Small intestine (tissue), 16 donors: ENCODE measurements at places on chromosomes 16 and 17. TPM values are rescaled to one million over a fixed set of nuclear protein-coding genes. Genes with fewer than 3 reads are reported as not detected.

DNA sequence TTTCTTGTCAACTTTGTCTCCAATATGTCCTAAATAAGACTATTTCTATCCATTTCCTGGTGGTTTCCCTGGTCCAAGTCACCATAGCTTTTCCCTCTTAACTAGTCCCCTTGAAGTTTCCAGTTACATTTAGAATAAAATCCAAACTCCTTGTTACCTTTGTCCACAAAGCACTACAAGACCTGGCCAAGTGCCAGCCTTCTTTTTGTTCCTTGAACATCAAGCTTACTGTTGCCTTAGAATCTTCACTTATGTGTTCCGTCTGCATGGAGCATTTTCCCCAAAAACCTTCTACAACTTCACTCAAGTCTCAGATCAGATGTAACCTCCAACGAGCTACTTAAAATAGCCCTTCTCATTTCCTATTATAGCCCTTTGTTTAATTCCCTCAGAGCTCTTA lies 101.4 kb downstream of the ITFG1 start:
- DNase-seq: peak; percentile 4
- no peaks in the 10 kb centered on the region for H3K27me3 ChIP-seq
- H3K36me3 ChIP-seq: no peaks in the 10 kb centered on the region
- H3K4me1 ChIP-seq: no peaks in the 10 kb centered on the region

Gene TBC1D3C
- polyA plus RNA-seq: 2.3 TPM

DNA sequence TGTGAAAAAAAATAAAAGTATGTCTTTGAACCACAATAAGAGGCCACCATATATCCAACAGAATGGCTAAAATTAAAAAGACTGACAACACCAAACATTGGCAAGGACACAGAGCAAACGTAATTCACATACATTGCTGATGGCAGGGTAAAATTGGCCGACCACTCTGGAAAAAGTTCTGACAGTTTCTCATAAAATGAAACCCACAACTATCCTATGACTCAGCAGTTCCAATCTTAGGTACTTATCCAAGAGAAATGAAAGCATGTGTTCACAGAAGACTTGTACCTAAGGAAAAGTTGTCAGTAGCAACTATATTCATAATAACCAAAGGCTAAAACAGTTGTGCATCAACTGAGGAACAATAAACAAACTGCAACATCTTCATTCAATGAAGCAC lies 357.3 kb upstream of the XYLT1 start:
- no peak for DNase-seq
- no peak overlapping the region for H3K27ac ChIP-seq
- H3K4me1 ChIP-seq: no peaks in the 10 kb centered on the region
- no peaks in the 10 kb centered on the region for H3K27me3 ChIP-seq
- H3K36me3 ChIP-seq: no peaks in the 10 kb centered on the region

Gene HOXB5
- 5.8 TPM for polyA plus RNA-seq

DNA sequence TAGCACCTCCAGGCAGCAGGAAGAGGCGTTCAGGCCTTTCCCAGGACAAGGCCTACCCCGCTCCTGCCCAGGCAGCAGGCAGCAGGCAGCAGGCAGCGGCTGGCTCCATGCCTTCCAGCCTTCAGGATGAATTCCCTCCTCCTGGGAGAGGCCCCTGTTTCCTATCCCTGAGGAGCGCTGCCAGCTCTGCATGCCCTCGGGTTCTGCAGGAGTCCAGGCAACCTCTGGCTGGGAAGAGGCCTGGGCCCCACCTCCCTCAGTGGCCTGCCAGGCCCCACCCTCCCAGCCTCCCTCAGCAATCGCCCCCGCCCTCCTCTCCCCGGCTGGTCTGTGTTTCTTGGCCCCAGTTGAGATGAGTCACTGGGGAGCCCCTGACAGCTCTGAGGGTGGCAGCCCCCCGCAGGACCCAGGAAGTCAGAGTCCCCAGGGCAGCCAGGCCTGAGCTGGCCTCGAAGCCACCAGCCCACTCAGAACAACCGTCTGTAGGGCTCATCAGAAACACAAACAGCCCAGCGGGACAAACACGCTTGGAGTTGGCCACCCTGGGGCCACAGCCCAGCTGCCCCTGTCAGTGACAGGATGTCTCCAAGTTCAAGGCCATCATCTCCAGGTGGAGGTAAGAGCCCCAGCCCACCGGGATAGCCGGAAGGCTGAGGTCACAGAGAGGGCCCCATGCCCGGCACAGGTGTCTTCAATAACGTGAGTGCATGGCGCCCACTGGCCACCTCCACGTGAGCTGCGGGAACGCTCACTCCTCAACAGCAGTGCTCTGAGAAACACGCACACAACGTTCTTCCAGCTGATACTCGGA lies 39.5 kb upstream of the CIBAR2 start:
- peaks cover 3% of the 10 kb centered on the region for H3K36me3 ChIP-seq
- DNase-seq: no peak
- no peaks in the 10 kb centered on the region for H3K27me3 ChIP-seq

Gene AIPL1
- not detected for polyA plus RNA-seq

GRCh38 chr17:57889892-57890856 lies 40.3 kb upstream of the MRPS23 start:
- DNase-seq: no peak
- peaks cover 3% of the 10 kb centered on the region for H3K4me1 ChIP-seq
- H3K4me3 ChIP-seq: no peak overlapping the region
- no peaks in the 10 kb centered on the region for H3K27me3 ChIP-seq
- no peak overlapping the region for H3K27ac ChIP-seq

Gene CA7
- 6.4 TPM for polyA plus RNA-seq

DNA sequence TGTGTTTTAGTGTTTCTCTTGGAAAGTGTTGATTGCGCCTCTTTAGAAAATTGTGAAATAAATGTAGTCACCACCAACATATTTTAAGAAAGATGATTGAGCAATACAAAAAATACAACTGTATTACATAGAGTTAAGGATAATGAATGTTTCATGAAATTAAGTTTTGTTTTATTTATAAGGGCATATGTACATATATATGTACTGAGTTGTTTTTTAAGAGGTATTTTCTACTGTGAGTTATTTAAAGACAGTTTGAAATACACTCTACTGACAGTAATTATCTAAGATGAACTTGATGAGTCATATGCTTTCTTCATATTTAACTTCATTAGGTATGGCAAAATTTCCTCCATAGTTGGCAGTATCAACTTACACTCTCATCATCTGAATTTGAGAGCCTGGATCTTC lies 411.7 kb downstream of the HS3ST3B1 start:
- H3K4me1 ChIP-seq: no peaks in the 10 kb centered on the region
- no peak overlapping the region for H3K4me3 ChIP-seq
- H3K36me3 ChIP-seq: no peaks in the 10 kb centered on the region
- no peaks in the 10 kb centered on the region for H3K27me3 ChIP-seq

Gene NPIPB9
- polyA plus RNA-seq: 0.10 TPM

DNA sequence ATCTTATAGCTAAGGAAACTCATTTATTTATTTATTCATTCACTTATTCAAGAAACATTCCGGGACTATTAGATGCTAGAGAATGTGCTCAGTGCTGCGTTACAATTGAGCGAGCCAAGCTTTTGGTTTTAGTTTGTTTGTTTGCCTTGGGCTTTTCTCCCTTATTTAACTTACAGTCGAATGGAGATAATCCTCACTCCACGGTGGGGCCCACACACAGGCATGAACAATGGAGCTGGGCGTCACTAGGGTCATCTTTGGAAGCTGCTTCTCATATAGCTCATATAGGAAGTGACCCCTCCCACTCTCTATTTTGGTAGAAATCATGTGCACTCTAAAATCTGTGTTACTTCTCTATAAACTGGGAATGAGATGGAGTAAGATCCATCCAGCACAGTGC lies 210.0 kb downstream of the TMEM114 start:
- DNase-seq: no peak
- H3K36me3 ChIP-seq: no peaks in the 10 kb centered on the region
- H3K27me3 ChIP-seq: no peaks in the 10 kb centered on the region
- H3K27ac ChIP-seq: no peak overlapping the region
- no peaks in the 10 kb centered on the region for H3K4me1 ChIP-seq
- no peak overlapping the region for H3K4me3 ChIP-seq

Gene FOXF1
- 17.4 TPM for polyA plus RNA-seq

GRCh38 chr17:14228903-14229302 lies 7.8 kb downstream of the CDRT15 start:
- no peak overlapping the region for H3K27ac ChIP-seq
- H3K4me3 ChIP-seq: no peak overlapping the region
- H3K36me3 ChIP-seq: no peaks in the 10 kb centered on the region
- no peaks in the 10 kb centered on the region for H3K4me1 ChIP-seq
- no peaks in the 10 kb centered on the region for H3K27me3 ChIP-seq

- peaks cover 11% of the 10 kb centered on the region for H3K36me3 ChIP-seq
- H3K4me3 ChIP-seq: no peak overlapping the region
- DNase-seq: peak; percentile 72
- no peaks in the 10 kb centered on the region for H3K4me1 ChIP-seq
Measured at GRCh38 chr16:4675864-4676786, 17.2 kb upstream of the NUDT16L1 start.

DNA sequence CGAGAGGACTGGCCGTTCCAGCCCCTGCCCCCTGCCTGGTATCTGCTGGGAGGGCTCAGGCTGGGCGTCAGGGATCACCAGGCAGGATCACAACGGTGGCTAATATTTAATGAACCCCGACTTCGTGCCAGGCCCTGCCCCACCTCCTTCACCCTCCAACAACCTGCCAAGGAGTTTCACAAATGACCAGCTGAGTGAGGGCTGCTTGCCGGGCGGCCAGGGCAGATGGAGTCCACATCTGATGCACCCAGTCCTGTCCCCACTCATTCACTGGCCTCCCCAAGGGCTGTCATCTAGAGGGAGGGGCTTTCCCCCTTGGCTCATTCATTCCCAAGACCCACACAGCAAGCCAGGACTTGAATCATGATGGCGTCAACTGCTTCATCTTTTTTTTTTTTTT lies 17.5 kb downstream of the UBALD1 start:
- H3K27me3 ChIP-seq: peaks cover 4% of the 10 kb centered on the region
- no peak overlapping the region for H3K4me3 ChIP-seq
- peak; percentile 68 for DNase-seq
- no peak overlapping the region for H3K27ac ChIP-seq

Gene VAT1L
- polyA plus RNA-seq: 2.7 TPM

DNA sequence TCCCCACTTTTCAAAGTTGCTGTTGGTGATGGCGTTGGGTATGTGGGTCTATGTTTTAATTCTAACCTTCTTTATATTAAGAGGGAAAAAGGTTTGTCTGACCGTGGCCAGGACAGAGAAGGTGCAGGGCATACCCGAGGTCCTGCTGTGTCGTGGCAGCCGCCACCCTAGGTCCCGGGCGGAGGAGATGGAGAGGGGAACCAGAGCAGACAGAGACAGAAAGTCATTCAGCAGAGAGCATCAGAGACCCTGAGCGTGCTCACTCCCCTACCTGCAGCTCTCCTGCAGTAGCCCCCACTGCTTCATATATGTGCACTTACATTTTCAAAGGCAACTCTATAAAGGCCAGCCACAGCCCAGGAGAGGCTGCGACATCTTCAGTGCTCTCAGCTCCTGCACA lies 327.2 kb upstream of the TNRC6C start:
- H3K4me3 ChIP-seq: no peak overlapping the region
- no peaks in the 10 kb centered on the region for H3K27me3 ChIP-seq
- no peak overlapping the region for H3K27ac ChIP-seq
- no peaks in the 10 kb centered on the region for H3K4me1 ChIP-seq
- no peaks in the 10 kb centered on the region for H3K36me3 ChIP-seq
- no peak for DNase-seq

- peak overlapping the region; percentile 49 for H3K27ac ChIP-seq
- DNase-seq: no peak
- H3K36me3 ChIP-seq: no peaks in the 10 kb centered on the region
- peak overlapping the region; percentile 90 for H3K4me3 ChIP-seq
- H3K27me3 ChIP-seq: peaks cover 2% of the 10 kb centered on the region
Measured at GRCh38 chr17:81713004-81713555, 996 bp downstream of the SLC25A10 start.

DNA sequence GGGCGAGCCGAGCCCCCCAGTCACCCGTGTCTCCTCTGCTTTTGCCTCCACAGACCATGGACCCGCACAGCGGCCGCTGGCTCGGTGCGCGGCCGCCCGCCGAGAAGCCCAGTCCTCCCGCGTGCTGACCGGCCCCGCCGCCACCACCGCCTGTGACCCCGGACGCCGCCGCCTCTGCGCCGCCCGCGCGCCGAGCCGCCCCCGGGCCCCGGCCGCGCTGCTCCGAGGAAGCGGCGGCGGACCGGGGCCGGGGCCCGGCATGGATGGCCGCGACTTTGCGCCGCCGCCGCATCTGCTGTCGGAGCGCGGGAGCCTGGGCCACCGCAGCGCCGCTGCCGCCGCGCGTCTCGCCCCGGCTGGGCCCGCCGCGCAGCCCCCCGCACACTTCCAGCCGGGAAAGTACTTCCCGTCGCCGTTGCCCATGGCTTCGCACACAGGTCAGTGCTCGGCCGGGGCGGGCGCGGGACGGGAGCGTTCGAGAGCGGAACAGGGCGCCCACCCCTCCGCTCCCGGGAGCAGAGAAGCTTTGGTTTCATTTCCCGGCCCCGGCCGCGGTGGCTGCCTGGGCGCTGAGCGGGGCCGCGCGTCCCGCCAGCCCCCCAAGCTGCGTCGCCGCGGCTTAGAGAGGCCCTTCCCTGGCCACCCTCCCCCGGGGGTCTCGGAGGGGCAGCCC lies 4.4 kb downstream of the BAHCC1 start:
- H3K36me3 ChIP-seq: no peaks in the 10 kb centered on the region
- peaks cover 3% of the 10 kb centered on the region for H3K27me3 ChIP-seq
- peak overlapping the region; percentile 67 for H3K4me3 ChIP-seq
- H3K27ac ChIP-seq: peak overlapping the region; percentile 83

Gene SOCS1
- 15.0 TPM for polyA plus RNA-seq

DNA sequence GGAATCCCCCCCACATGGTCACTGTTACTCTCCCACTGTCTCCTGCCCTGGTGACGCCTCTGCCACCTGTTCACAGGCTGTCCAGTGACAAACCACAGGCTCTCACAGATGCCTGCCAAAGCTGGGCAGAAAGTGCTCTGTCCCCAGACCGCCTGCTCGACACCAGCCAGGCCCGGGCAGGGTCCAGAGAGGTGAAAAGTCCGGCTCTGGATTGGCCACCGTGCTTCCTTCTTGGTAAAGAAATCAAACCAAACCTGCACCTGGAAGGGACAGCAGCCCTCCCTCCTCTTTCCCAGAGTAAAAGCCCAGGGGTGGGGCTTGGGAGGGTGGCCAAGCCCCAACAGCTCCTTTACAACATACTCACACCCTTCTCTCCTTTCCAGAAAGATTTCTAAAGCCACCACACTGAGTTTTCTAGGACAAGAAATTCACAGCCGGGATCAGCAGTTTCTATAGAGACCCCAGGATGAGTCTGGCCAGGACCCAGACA lies 6.2 kb downstream of the PCGF2 start:
- H3K4me3 ChIP-seq: no peak overlapping the region
- H3K4me1 ChIP-seq: peaks cover 4% of the 10 kb centered on the region
- H3K27me3 ChIP-seq: no peaks in the 10 kb centered on the region
- no peaks in the 10 kb centered on the region for H3K36me3 ChIP-seq
- H3K27ac ChIP-seq: peak overlapping the region; percentile 90

Gene GAST
- polyA plus RNA-seq: not detected
